Mammary epithelial cell (primary cell): ENCODE measurements at places on chromosomes 1 and 21.

DNA sequence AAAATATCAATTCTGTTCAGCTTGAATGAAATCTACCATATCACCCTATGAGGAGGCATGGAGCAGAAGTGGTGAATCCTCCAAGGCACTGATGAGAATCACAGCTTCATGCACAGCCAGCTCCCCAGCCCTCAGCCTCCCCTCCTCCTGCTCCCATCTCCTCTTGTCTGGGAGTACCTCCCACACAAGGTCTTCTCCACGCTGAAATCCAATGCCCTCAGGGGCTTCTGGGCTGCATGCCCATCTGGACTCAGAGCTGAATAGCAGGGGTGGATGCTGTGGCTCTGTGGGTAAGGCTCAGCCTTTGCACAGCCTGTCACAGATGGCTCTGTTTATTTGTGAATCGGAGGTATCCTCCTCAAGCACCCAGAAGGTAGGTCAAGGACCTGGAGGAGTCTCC is 48.6 kb downstream of the KCNC4 start:
- no peak for DNase-seq

GRCh38 chr1:57024855-57025254 is 59.0 kb upstream of the C8B start:
- no peak for DNase-seq

DNA sequence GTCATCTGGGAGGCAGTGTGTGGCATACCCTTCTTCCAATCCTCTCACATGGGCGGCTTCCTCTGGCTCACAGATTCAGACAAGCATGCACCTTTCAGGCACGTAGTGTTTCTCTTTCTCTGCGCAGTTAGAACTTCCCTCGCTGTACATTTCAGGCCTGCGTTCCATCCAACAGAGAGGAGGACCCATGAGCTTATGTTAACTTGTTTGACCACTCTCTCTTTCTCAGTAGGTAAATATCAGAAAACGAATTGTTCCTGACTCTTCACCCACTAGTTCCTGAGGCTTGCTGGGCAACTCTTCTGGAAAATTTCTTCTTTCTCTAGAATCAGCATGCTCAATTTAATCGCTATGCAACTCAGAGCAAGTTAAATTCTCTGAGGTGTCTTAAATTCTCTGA is 85.5 kb downstream of the DDX20 start:
- DNase-seq = no peak

DNA sequence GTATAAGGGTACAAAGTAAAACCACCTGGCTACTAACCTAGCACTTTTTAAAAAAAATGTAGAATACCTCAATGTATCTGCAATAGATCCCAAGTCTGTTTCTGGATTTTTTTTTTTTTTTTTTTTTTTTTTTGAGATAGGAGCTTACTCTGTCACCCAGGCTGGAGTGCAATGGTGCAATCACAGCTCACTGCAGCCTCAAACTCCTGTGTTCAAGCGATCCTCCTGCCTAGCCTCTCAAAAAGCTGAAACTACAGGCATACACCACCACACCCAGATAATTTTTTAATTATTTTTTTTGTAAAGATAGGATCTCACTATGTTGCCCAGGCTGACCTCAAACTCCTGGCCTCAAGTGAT is 537.5 kb upstream of the CAMK1G start:
- DNase-seq = no peak

- DNase-seq = no peak
Observed at GRCh38 chr1:19955534-19956170, 23.8 kb downstream of the PLA2G2A start.

DNA sequence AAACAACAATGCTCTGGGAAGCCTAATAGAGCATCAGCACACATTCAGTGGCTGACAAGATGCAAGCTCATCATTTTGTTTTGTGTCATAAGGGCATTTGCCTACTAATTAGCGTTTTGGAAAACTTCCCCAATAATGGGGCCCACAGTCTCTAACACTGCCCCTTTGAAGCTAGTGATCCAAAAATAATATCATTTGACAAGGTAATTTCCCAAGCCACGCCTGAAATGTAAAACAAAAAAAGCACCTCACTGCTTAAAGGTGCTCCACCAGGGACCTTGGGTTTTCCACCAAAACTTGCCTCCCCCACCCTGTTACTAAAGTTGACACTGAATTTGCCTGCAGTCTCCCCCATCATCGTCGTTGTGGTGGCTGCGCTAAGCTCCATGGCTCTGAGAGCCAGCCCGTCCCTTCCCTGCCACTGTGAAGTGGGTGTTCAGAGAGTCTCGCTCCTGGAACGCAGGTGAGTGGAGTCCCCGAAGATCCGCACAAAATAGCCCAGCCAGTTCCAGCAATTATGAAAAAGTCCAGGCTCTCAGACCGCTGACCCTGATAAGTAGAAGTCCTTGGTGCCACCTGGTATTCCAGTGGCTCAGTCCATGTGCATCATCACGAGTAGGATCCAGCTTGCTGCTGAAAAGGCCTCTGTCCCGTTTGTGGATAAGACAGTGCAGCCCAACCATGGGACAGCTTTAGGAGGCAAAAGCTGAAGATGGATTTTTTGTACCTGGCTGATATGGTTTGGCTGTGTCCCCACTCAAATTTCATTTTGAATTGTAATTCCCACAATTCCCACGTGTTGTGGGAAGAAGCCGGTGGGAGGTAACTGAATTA is 52.2 kb downstream of the RAB3GAP2 start:
- no peak for DNase-seq

GRCh38 chr1:198904321-198904720 is 265.5 kb downstream of the PTPRC start:
- DNase-seq = peak; percentile 77

GRCh38 chr1:19484798-19485361 is 459 bp downstream of the CAPZB start:
- DNase-seq = no peak

DNA sequence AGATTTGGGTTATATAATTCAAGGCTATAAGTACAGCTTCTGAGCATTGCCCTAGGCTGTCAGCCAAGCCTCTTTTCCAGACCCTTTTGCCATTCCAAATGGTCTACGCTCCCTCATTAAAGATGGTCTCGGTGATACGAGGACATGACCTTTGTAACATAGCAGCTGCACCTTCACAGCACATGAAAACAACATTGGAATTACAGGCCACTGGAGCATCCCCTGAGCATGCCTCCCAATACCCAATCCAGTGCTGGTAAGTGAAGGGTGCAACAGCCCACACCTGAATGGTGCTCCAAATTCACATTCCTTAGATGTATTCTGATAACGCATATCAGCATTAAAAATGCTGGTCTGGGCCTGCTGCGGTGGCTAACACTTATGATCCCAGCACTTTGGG is 20.1 kb upstream of the PTPRF start:
- DNase-seq = no peak

GRCh38 chr1:244339776-244340175 is 111.9 kb downstream of the ADSS2 start:
- no peak for DNase-seq

DNA sequence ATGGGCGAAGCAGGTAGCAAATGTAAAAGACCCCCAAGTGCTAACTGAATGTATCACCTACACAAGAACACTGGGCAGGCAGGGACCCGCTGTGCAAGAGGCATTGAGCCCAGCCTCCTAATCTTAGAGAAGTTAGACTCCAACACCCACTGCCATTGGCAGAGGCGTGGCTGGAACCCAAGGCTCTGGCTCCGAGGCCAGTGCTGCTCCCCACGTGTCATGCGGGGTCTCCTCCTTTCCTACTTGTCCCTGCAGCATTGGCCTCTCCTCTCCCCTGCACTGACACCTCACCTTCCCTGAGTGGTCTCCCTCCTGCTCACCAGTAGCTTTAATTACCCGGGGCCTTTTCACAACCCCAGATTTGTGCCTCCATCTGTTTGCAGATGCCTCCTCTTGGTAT is 107.0 kb downstream of the GALNT2 start:
- no peak for DNase-seq

DNA sequence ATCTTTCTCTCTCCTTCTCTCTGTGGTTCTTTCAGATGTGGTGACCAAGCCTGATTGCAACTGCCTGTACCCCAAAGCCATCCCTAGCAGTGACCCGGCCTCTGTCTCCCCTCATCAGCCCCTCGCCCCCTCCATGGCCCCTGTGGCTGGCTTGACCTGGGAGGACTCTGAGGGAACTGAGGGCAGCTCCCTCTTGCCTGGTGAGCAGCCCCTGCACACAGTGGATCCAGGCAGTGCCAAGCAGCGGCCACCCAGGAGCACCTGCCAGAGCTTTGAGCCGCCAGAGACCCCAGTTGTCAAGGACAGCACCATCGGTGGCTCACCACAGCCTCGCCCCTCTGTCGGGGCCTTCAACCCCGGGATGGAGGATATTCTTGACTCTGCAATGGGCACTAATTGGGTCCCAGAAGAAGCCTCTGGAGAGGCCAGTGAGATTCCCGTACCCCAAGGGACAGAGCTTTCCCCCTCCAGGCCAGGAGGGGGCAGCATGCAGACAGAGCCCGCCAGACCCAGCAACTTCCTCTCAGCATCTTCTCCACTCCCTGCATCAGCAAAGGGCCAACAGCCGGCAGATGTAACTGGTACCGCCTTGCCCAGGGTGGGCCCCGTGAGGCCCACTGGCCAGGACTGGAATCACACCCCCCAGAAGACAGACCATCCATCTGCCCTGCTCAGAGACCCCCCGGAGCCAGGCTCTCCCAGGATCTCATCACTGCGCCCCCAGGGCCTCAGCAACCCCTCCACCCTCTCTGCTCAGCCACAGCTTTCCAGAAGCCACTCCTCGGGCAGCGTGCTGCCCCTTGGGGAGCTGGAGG is 12.7 kb downstream of the CSF1 start:
- DNase-seq = no peak

GRCh38 chr1:162169031-162169790 is 99.7 kb downstream of the NOS1AP start:
- no peak for DNase-seq

- DNase-seq = peak; percentile 38
Observed at GRCh38 chr1:84406346-84406861, 8.1 kb downstream of the DNASE2B start.

DNA sequence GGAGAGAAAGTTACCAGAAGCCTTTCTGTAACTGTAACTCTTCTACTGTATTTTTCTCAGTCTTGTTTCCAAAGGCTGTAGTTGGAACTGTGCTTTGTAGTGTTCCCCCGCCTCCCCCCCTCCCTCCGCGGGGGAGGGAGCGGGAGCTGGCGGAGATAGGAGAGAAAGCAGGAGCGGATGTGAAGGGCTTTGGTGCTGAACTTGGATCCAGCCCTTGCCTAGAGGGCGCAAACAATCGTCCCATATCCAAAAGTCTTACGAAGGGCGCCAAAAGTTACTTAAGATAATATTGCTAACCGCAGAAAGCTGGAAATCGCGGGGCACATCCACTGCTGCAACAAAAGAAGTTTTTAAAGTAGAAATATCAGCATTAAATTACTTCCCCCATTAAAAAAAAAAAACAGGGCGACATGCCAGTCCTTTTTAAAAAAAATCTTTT is 2.4 kb upstream of the NFIA start:
- peak; percentile 68 for DNase-seq

- DNase-seq = no peak
Observed at GRCh38 chr1:167467126-167467710, 51.1 kb downstream of the CD247 start.

- DNase-seq = no peak
Observed at GRCh38 chr1:217586586-217586985, 44.3 kb downstream of the GPATCH2 start.
